ENCODE measurements at places on chromosomes 12 and 14.

GRCh38 chr12:80058586-80058985 is 40.8 kb upstream of the OTOGL start:
- DNase-seq, result no peak

GRCh38 chr14:50806241-50806933 is 24.6 kb downstream of the NIN start:
- no peak for DNase-seq

GRCh38 chr12:9750276-9751203 is 10.2 kb downstream of the CD69 start:
- peak; percentile 83 for DNase-seq

DNA sequence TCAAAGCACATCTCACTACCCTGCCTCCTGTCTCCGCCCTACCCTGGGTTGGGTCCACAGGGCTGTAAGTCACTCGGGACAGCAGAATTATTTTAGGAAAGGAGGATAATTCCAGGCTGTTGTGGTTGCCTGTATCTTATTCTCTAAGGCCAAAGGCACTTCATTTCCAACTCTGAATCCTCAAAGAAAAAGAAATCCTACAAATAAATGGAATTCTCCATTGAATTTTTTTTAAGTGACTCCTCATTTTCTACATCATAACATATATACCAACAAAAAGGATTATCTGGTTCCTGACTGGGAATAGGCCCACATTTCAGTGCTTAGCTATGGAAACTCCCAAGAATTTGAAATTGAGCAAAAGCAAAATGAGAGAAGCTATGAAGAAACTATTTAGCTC is 186.4 kb downstream of the ITPR2 start:
- DNase-seq, result no peak

DNA sequence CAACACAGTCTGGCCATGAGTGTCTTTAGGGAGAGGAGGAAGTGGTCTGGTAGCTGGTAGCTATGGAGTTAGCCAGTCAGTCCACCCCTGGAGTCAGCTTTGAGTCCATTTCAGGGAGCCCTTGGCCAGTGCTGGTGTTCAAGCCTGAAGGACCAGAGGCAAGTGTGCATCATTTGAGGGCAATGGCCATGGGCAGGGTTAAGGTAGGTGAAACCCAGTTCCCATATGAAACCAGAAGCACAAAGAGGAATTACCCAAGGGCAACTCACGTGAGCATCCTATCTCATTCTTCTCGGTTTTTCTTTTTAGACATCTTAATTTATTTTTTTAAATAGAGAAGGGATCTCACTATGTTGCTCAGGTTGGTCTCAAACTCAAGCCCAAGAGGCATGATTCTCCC is 61.3 kb upstream of the ACTN1 start:
- no peak for DNase-seq

GRCh38 chr12:86138770-86139169 is 117.4 kb downstream of the MGAT4C start:
- DNase-seq, result no peak

- DNase-seq, result no peak
Measured at GRCh38 chr12:32535288-32535999, 136.1 kb downstream of the FGD4 start.

DNA sequence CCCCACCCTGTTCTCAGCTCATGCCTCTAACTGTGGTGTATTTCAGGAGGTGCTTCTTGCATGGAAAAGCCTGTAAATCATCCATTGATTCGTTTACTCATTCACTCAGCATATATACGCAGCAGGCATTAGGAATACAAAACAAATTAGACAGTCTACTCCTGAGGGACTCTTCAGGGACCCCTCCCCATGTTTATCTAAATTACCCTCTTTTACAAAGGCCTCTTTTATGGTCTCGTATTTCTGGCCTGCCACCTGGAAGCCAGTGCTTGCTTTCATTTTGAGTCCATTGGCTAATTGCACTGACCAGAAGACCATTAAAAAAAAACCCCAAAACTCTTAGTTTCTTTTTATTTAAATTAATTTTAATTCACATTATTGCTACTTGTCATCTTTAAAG is 134.4 kb downstream of the DACT1 start:
- DNase-seq, result no peak

GRCh38 chr14:104550861-104551728 is 28.5 kb upstream of the C14orf180 start:
- DNase-seq, result no peak

DNA sequence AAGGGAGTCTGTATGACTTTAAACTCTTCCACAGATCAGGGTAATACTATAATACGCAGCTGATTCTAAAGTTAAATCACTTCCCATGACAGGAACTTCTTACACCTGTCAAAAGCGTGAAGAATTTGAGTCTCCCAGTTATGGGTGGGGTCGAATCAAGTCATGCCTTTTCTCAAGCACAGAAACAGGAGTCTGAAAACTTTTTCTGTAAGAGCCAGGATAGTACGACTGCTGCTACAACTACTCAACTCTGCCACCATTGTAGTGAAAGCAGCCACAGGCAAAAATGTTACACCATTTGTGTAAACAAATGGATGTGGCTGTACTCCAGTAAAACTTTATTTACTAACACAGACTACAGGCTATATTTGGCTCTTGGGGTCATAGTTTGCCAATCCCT is 90.3 kb downstream of the DUSP6 start:
- no peak for DNase-seq

DNA sequence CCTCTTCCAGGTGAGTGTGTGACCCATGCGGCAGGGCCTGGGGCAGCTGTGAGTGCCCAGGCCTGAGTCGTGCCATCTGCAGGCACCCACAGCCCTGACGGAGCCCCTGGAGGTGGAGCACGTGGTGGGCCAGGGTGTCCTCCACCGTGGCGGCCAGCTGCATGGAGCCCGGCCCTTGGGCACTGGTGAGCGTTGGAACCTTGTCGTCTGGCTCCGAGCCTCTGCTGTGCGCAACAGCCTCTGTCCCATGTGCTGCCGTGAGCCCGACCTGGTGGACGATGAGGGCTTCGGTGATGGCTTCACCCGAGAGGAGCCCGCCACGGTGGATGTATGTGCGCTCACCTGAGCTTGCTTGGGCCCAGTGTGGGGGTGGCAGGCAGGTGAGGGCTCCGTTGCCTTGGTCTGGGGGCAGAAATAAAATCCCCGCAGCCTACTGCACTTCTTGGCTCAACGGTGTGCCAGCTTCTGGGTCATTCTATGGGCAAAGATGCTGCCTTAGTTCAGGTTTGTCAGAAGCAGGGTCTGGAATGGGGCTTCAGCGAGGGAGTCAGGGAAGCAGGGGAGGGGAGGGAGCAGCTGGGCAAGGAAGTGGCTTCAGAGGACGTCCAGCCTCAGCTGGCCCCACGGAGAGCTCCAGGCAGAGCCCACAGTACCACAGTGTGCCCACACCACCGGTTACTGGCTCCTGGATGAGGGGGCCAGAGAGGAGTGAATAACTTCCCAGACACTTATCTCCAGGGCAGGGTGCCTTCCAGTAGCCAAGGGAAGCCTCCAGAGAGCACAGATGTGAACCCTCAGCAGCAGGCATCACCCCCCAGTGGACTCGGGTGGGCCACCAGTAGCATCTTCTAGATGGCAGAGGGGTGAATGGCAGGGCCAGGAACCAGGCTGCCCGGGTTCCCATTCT is 1.2 kb upstream of the ARL6IP4 start:
- DNase-seq, result no peak

DNA sequence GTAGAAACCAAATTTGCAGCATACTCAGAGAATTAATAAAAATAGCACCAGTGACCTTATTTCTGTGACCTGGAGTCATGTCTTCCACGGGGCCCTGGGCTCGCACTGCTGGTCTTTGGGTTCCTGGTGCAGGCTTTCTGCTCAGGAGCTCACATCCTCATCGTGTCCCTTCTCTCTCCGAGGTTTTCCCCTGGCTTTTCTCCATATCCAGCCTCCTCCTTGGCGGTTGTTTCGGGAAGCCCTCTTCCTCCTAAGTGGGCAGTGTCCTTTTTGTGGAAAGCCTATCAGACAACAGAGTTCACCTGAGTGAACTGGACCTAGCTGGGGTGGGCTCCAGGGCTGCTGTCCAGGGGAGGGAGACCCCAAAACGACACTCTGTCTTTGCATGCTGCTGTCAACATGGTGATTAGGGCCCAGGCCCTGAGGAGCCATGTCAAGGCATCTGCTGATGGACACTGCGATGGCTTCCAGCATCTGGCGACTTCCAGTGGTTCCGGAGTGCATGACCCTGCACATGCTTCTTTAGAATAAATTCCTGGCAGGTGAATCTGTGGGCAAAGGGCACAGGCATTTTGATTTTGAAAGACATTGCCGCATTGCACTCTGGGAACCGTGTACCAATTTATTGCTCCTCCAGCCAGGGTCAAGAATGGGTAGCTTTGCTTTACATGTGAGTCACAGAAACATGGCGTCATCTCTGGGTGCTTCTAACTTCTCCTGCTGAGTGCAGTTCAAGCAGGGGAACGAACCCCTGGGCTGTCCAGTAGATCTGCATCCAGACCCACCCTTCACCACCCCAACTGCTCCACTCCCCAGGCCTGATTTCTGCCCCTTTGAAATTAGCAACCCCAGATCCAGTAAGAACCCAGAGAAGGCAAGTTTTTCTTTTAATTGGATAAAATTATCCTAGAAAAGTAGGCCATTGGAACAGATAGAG is 136.8 kb downstream of the ADGRD1 start:
- no peak for DNase-seq

DNA sequence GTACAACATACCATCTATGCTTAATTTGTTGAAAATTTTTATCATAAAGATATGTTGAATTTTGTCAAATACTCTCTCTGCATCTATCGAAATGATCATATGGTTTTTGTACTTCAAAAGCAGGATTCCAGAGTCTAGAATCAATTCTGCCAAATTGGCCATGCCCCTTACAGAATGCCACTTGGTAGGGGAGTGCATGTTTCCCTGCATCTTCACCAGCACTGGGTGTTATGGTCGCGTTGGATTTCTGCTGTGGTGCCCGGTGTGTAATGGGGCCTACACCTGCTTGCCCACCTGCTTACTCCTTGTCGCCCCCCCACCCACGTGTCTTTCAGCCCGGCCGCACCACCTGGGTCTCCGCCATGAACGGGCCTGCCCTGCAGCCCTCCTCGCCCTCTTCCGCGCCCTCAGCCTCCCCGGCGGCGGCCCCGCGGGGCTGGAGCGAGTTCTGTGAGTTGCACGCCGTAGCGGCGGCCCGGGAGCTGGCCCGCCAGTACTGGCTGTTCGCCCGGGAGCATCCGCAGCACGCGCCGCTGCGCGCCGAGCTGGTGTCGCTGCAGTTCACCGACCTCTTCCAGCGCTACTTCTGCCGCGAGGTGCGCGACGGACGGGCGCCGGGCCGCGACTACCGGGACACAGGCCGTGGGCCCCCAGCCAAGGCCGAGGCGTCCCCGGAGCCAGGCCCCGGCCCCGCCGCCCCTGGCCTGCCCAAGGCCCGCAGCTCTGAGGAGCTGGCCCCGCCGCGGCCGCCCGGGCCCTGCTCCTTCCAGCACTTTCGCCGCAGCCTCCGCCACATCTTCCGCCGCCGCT is 12.3 kb downstream of the SH2B3 start:
- DNase-seq, result no peak

- peak; percentile 87 for DNase-seq
Measured at GRCh38 chr14:99261912-99262787, 9.8 kb downstream of the BCL11B start.

DNA sequence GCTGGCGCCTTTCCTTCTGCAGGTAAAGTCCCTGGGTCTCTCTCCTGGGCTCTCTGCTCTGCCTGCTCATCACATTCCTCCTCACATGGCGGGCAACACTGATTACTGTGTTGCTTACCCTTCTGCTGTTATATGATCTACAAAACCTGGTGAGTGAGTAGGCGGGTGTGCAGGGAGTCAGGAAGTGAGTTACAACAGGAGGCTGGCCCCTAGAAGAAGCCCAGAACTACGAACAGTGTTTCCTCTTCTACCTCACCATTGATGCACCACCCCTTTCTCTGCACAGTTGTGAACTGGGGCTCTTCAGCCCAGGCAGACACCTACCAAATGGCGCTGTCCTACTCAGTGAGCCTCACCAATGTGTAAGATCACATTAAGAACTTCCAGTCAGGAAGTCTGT is 4.9 kb upstream of the KLHL33 start:
- DNase-seq, result peak; percentile 18

- no peak for DNase-seq
Measured at GRCh38 chr14:61103541-61104339, 122.7 kb downstream of the SLC38A6 start.

DNA sequence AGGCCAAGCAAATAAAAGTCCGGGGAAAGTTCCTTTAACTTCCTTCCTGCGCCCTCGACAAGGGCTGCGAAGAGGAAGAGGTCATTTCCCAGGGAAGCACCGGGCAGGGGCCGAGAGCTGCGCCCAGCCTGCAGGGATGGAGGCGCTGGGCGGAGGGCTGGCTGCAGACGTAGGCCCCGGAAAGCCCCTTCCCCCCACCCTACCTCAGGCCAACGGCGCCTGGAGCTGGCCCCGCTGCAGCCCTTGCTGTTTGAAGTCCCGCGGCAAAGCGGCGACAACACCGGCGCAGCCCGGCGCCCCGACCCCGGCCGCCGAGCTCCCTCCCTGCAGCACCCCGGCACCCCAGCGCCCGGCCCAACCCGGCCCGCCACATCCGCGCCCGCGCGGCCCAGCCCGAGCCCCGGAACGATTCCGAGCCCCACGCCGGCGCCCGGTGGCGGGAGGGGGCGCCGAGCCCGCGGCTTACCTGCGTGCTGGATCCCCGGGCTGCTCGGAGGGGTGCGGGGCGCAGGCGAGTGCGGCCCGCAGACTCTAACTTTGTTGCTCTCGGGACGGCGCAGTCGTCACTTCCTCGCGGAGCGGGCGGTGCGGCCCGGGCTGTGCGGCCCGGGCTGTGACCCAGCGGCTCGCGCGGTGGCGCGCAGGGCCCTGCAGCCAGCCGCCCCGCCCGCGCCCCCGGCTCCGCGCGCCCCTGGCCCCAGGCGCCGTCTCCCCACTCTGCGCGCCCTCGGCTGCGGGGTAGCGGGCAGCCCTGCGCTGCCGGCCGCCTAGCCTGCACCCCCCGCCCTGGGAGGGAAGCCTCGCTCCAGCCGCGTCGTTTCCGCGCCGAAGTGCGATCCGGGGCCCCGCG is 64.8 kb upstream of the PTGR2 start:
- peak; percentile 55 for DNase-seq

DNA sequence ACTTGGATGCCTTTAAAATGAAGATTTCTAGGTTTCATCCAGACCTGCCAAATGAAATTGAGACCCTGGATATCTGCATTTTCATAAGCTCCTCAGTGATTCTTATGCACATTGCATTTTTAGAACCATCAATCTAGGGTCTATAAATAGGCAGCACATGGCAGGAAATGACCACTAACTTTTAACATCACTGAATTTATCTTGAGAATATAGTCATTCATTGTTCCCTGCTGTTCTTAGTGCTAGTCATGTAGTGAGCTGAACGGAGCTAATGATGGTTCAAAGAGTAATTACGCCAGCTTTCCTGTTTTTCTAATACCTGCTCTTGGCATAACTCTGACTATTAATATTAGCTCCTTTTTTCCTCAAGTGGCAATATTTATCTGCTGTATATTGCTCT is 91.6 kb downstream of the TPH2 start:
- no peak for DNase-seq

GRCh38 chr12:89671469-89671868 is 37.2 kb downstream of the ATP2B1 start:
- DNase-seq, result no peak

GRCh38 chr14:23115918-23116317 is 3.1 kb downstream of the CEBPE start:
- no peak for DNase-seq

Data from CD4-positive, alpha-beta T cell treated with Interleukin-4 for 4 hours (primary cell).